Activated CD4-positive, alpha-beta T cell treated with anti-CD3 and anti-CD28 coated beads, Interleukin-2, amount 50 U/mL, for 24 hours (primary cell): ENCODE measurements at places on chromosomes 1 and 21.

GRCh38 chr1:90339811-90340210 lies 344.9 kb downstream of the ZNF326 start:
- no peak for DNase-seq

GRCh38 chr1:67345556-67345955 lies 37.9 kb downstream of the IL12RB2 start:
- no peak for DNase-seq

DNA sequence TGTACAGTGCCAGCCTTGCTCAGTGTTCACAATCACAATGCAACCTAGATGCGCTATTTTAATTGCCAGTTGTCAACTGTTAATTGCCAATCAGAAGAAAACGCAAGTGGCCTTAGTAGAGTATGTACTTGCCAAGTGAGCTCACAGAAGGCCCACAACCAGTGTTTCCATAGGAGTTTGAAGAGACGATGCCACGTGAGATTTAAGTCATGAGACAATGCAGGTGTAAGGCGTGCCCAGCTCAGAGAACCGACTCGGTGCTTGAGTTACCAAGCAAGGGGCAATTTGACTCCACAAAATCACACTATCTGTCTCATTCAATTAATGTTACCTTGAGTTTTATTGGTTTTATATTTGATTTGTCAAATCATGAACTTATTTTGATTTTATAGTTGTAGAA lies 65.6 kb downstream of the TEX35 start:
- no peak for DNase-seq

DNA sequence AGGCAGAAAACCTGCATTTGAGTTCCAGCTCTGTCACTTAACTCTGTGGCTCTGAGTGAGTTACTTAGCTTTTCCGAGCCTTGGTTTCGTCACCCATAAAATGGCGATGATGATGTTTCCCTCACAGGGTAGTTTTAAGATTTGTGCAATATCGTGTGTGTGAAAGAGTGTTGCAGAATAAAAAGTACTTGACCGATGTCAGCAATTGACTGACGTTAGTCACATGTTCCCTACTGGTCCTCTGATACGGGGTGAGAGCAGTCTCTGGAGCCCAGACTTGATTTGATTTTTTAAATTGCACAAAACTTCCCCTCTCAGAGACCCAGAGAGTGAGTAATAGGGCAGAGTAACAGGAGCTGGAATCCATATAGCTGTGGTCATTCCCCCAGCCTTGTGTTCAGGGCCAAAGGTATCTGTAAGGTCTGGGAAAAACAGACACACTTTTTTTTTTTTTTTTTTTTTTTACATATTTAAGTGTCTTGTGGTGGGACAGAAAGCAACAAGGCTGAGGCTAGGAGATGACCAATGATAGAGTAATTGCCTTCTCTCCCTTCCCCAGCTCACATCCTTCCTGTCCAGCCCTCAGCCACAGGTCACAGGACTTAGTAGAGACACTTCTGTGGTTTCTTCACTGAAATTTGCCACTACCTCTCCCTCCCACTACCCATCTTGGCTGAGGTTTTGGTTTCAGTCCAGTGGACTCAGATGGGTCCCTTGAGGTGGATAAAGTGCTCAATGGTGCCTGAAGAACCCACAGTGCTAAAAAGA lies 2.0 kb downstream of the FCER1G start:
- no peak for DNase-seq

DNA sequence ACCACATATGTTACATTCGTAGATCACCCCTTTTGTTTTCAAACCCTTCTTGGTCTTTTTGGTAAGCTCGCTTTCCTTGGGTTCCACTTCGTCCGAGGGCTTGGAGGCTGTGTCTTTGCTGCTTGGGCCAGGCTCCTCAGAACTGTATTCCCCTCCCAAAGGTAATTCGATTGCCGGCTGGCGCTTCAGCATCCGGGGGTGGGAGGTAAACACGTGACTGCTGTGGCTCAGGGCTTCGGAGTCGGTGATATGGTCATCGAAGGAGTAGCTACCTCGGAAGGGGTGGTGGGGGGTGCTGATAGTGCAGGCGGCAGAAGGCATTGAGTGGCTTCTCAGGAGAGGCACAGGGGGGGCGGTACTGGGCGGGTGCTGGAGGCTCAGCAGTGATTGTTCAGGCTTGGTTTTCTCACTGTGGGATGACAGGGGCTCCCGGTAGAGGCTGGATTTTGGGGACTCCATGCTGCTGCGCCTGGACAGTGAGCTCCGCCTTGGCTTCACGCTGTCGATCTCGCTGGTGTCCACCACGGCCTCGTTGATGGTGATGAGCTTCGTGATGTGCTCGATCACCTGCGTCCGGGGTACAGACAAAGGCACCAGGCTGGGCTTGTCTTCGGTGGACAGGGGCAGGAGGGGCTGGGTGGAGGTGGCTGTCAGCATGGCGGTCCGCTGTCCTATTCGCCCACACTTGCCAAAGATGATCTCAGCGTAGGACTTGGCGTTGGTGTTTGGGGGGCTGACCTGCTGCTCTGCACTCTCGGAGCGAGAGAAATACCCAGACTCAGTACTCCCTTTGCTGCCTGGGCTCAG lies 98.6 kb upstream of the EDN2 start:
- DNase-seq = no peak
